ENCODE measurements at places on chromosomes 1 and 21.
A peak's percentile ranks its signal among the peaks of the same experiment; 100 is the strongest.

DNA sequence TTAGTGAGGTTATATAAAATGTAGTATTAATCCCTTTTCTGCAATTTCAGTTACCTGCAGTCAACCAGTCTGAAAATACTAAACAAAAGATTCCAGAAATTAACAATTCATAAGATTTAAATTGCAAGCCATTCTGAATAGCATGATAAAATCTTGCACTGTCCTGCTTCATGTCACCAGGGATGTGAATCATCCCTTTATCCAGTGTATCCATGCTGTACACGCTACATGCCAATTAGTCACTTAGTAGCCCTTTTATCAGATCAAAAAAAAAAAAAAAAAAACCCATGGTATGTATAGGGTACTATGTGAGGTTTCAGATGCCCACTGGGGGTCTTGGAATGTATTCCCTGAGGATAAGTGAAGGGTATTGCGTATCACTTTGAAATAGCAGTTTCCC is 191.3 kb upstream of the HP1BP3 start:
- peak; percentile 4 for DNase-seq

DNA sequence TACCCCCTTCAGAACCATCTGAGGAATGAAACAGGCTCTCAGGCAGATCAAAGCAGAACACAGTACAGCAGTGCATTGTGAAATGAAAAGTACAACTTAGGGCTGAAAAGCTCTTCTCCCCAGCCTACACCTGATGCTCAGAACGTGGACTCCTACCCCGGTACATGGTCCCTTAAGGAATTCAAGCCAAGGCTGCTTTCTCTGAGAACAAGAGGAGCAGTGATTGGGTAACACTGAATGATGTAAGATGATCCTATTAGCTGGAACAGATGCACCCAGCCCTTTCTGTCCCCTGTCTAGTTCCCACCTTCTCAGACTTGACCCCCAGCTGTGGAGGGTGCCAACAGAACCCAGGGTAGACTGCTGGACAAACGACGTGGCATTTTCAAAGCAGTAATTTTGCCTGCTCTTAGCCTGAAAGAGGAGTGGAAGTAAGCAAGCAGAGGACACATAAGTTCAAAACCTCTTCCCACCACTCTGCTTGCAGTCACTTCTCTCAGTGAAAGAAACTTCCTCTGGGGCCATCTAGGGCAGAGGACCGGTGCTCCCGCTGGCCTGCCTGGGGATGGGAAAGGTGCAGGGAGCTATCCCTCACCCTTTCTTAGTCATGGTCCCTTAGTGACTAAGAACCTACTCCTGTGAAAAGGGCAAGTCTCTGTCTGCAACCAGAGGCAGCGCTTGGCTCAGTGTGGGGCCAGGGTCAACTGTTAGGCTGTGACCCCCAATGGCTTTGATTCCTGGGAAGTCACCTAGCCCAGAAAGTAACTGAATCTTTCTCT is 72.7 kb downstream of the TRABD2B start:
- DNase-seq = no peak

- DNase-seq = peak; percentile 98
These were observed 78.4 kb downstream of the SMYD3 start for GRCh38 chr1:246428542-246429308.

DNA sequence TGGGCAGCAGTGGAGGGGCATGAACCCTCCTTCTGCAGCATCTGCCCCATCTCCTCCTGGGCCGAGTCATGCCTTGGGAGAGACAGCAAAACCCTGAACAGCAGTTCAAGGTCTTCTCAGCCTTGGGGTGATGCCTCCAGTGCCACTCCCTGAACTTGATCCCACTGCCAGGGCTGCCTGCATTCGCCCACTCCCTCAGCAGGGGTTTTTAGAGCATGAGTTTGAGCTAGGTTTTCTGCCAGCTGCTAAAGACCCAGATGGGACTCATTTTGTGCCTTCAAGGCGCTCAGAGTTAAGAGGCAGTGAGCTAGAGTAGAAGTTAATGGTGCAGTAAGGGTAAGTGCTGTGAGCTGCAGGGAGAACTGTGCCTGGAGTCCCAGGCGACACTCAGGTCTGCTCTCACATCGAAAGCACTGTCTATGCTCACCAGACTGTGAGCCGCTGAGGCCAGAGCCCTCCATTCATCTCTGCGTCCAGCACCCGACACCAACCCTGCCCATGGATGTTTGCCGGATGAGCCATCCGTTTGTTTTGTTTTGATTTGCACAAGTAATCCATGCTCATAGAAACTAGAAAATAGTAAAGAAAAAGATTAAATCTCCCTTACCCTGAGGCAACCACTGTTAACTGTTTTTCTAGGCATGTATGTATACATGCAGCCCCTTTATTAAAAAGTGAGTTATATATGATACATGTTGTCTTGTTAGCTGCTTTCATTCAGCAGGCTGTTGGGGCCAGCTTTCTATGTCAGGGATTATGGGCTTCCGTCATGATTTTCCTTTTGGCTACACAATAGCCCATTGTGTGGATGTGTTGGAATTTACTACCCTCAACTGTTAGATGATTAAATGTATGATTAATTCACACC is 67.8 kb downstream of the VPS26C start:
- DNase-seq = no peak

GRCh38 chr1:40588586-40588985 is 57.1 kb downstream of the ZNF684 start:
- no peak for DNase-seq

DNA sequence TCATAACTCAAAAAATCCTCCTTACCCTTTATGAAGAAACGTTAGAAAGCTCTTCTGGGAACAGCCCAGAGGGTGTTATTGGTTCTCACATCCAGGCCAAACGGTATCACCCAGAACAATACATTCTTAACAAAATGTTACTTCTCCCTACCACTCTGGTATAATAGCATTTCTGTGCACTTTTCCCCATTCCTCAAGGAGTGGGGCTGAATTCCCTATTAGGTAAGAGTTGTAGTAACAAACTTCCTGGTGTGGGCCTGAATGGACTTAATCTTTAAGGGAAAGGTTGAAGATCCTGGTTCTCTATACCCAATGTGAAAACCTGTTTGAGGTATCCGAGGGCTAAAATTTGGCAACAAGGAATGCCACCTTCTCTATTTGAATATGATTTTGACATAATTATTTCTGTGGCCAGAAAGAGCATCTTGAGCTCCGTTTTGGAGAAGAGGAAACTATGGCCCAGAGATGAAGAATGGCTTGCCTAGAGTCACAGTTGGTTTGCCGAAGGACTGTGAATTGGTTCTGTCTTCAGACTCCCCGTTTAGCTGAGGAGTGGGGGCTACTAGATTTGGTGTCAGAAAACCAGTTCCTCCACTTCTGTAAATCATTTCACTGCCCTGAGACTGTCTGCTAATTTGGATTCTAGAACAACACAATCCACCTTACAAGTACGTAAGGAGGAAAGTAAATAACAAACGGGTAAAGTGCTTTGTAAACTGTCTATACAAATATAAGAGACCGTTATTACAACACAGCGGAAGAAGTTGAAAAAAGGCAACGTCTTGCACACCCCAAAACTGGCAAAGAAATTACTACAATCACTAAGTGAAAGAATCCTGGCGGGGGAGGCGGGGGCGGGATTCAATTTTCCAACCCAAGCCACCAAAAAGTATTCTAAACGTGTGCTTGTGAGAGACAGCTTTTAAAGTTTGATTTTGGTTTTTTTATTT is 2.3 kb downstream of the ANP32E start:
- no peak for DNase-seq

- DNase-seq = peak; percentile 59
These were observed 425.5 kb downstream of the NUF2 start for GRCh38 chr1:163747261-163747660.

DNA sequence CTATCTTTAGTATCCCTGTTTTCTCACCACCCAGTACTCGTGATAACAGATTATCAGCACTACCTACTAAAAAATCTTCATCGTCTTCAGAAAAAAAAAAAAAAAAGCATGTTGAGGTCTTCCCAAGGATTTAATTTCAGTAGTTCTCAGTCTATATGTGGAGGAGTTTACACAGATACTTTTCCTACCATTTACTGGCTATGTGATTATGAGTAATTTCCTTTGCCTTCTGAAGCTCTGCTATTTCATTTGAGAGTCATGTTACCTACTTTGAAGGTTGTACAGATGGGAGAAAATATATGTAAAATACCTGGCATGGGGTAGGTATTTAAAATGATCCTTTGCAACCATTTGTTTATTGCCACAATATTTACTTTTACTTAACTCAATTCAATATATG is 399.7 kb downstream of the NEGR1 start:
- DNase-seq = no peak

GRCh38 chr1:9281908-9282695 is 10.6 kb upstream of the SPSB1 start:
- peak; percentile 39 for DNase-seq

Measured in fibroblast of upper back skin (primary cell).